ENCODE measurements at places on chromosomes 2 and 18.

DNA sequence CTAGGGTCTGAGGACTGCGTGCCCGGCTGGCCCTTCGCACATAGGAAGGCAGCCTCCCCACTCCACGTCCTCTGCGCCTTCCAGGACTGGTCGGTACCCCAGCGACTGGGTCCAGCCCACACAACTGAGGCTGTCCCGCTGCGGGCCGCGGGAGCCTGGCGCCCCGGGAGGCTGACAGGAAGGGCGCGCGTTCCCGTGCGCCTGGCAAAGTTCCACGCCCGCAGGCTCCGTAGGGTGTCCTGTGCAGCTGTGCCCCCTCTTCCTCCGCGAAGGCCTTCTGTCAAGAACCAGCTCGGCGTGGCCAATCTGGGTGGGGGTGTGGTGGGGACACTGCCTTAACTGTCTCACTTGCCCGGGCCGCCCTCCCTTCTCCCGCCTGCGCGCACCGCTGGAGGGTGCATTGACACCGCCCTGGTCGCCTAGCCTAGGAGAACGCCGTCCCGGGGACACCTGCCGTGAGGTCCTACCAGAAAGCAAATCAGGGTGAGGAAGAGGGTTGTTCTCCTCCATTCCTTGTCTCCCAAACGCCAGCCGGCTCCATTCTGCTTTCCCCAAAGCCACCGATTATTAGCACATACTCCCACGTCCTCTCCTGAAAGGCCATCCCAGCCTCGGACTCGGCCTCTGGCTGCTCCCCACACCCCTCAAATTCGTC lies 618 bp upstream of the LYPD1 start:
- no peak for DNase-seq

- DNase-seq: peak; percentile 17
These were observed 46.0 kb upstream of the RIT2 start for GRCh38 chr18:43161528-43161927.

- DNase-seq: no peak
These were observed 1155.6 kb downstream of the LRP1B start for GRCh38 chr2:140975237-140975636.

GRCh38 chr2:11314487-11314886 lies 29.9 kb downstream of the ROCK2 start:
- DNase-seq: no peak

- no peak for DNase-seq
These were observed 13.6 kb downstream of the METAP1D start for GRCh38 chr2:172013396-172013795.

- no peak for DNase-seq
These were observed 565.3 kb upstream of the CRIM1 start for GRCh38 chr2:35790292-35790691.

DNA sequence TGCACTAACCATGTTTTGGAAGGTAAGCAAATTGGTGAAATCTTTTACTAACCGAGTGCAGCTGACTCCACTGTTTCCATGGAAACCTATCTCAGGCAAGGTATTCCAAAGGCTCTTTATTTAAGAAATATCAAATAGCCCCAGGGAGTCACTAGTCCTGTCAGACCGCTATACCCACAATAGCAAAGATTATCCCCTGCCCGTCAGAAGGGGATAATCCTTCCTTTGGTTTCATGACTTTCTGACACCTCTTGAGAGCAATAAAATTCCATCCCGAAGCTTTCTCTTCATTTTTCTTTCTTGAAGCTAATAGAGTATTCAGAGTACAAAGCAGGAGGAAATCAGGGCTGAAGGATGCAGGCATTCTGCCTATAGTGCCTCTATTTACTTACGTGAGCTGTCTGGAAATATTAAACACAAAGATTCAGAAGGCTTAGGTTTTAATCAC lies 34.7 kb upstream of the MAP2 start:
- no peak for DNase-seq

DNA sequence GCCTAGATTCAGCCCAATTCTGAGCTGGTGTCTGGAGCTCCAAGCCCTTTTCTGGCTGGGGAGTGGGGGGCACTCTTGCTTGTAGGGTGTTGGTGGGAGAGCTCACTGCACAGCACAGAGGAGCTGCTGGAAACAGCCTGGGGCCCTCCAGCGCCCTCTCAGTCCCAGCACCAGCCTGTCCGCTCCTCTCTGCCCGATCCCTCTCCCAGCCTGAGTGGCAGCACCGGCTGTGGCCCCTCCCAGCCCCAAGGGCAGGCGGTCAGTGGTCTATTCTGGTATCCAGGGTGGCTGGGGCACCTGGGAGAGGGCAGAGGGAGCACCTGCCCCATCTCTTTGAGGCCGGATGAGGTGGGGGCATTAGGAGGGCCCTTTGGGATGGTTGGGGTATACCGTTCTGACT lies 13.2 kb upstream of the DES start:
- DNase-seq: no peak

DNA sequence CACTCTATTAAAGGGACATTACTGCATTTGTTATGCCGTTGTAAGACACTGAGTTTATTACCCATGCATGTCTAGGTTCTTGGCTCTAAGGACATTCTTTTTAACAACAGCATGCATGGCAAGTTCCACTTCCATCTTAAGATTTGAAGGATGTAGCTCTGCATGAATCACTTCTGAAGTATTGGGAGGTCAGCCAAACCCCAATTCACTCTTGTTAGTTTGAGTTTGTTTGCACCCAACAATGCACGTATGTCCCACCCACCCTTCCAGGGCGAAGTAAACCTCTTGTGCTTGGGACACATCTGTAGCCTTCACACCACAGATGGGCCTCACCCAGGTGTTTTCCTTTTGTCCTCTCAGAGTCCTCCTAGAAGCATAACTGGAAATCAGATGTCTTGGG lies 5.6 kb upstream of the LAMA3 start:
- DNase-seq: no peak

GRCh38 chr18:48623468-48624235 lies 84.8 kb downstream of the CTIF start:
- DNase-seq: peak; percentile 85

- DNase-seq: no peak
These were observed 158.0 kb upstream of the KLHL14 start for GRCh38 chr18:32930695-32931301.

DNA sequence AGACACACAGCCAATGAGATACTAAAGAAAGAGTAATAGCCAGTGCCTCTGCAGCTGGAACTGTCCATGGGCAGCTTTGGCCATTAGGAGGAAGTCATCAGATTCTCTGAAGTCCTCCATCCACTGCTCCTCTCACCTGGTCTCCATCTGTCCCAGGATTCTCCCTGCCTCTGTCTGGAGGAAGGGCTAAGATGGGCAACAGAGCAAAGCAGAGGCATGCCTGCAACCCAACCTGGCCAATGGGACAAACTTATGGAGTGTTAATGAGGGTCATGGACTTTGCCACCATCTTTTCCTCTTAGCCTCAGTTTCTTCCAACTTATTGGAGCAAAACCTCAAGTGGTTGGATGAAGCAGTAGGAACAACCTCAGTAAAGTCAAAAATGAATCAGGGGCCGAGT lies 91.5 kb upstream of the SIX3 start:
- DNase-seq: no peak

- no peak for DNase-seq
These were observed 671.3 kb upstream of the CHAC2 start for GRCh38 chr2:53096351-53096750.

- no peak for DNase-seq
These were observed 134.6 kb downstream of the BABAM2 start for GRCh38 chr2:28025123-28025522.

GRCh38 chr2:131125195-131125757 lies 20.1 kb downstream of the PLEKHB2 start:
- no peak for DNase-seq

- DNase-seq: no peak
These were observed 622.6 kb downstream of the EPHA4 start for GRCh38 chr2:220949466-220949865.

DNA sequence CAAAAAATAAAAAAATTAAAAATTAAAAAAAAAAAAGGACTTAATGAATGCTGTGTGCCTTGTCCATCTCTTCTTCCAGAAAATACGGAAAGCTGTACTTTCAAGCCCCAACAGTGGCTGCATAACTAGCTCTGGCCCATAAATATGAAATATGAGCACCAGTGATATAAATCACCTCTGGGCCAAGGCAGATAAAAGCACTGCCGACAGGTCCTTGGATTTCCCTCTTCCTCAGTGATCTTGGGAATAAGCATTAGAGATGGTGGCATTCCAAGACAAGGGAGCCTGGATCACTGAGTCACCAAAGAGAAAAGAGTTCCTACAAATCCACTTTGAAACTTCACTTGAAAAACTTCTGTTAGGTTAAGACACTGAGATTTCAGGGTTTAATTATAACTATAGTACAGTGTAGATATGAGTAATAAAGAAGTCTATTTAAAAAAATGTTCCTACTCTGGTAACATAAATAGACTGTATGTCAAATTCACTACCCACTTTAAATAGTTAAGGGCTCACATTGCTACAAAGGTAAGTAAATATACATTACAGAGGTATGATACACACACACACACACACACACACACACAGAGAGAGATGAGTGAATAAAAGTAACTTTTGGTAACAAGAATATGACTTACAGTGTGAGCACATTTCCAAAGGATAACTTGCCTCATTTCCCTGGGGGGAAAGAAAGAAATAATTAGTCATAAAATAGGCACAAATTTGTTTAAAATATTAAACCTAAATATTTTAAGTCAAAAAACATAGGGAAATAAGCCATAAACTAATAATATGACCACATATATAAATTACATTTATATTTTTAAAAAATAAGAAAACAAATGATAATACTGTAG lies 35.6 kb downstream of the PPP3R1 start:
- no peak for DNase-seq

DNA sequence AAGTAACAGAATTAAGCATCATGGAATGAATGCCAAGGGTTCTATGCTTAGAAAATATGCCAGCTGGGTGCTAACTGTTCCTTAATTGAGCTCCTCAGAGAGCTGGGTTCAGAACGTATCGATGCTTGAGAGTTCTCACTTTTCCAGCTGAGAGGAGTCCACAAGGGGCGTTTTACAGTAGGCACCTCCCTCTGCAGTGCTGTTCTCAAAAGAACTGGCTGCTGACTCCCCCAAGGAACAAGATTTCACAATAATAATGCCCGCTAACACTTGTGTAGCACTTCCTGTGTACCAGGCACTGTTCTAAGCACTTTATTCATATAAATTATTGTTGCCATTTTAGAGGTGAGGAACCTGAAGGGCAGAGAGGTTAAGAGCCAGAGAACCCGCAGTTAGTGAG lies 18.1 kb upstream of the TMEM237 start:
- DNase-seq: no peak

- no peak for DNase-seq
These were observed 360.2 kb downstream of the ALK start for GRCh38 chr2:29561181-29561580.

DNA sequence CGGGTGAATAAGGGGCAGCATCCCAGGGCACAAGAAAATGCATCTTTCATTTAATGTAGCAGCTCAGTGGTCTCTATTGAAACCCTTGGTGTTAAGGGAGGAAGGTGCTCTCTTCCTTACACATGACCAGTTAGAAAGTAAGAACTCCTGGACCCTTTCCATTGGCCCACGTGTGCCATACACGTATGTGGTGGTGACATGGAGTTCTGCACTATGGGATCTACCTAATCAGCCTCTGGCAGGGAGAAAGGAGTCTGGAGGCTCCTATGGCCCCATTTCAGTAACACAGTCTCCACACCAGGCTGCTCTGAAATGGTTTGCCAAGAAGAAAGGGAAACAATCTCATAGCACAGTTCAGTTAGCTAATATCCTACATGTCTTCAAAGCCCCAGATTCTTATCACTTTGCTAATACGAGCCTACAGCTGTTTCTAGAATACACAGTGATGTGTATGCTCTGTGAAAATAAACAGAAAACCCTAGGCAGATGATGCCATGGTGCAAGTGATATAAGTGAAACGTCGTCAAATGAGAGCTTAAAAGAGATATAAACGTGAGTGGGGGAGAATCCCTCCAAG lies 7.0 kb downstream of the EFEMP1 start:
- no peak for DNase-seq

GRCh38 chr2:239398521-239398921 lies 2.3 kb downstream of the HDAC4 start:
- DNase-seq: no peak

GRCh38 chr2:17413036-17413435 lies 105.2 kb downstream of the RAD51AP2 start:
- DNase-seq: no peak

GRCh38 chr2:27715318-27716210 lies 51.9 kb downstream of the SLC4A1AP start:
- no peak for DNase-seq

DNA sequence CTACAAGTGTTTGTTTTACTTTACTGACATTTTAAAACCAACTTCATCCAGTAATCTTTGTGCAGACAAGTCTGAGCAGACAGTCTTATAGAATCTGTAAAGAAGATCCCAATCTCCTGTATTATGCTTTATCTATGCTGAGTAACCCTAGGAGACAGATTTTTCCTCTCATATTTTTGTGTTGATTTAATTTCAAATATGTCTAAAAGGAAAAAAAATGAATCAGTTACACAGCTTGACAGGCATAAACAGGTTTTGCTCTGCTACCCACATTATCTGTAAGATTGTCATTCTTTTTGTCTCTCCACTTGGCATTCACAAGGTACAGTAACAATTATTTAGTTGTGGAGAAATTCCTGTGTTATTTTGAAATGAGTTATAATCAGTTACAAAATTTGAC lies 415.0 kb downstream of the NYAP2 start:
- DNase-seq: no peak

DNA sequence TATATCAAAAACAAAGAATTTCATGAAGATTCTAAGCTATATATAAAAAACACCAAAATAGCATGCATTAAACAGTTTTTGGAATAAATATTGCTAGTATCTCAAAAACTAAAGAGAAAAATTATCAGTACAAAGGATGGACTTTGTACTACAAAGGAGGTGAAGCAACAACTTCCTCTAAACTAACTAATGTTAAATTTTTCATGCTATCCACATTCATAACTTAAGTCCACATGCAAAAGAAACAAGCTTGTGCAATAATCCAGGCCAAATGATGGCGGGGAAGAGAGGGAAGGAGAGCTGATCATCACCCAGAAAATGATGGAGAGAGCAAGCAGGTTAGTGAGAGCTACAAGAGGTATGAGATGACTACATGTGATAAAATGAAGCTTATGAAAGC lies 70.1 kb downstream of the KIDINS220 start:
- DNase-seq: no peak

- DNase-seq: no peak
These were observed 115.0 kb downstream of the ZBTB7C start for GRCh38 chr18:48293954-48294898.

DNA sequence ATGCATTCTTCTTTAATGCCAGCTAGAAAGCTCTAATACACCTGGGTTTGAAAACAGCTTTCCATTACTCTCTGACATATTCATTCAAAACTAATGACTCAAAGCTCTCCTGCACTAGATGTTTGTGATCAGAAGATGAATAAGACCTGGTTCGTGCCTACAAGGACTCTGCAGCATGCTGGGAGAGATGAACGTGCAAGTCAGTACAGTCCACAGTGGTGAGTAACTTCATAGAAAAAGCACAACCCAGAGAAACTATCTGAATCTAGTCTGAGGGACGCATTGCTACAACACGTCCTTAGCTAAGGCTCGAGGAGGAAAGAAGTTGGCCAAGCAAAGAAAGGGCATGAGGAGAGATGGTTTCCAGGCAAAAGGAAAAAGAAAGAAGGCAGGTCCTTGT lies 234.3 kb downstream of the OSR1 start:
- DNase-seq: peak; percentile 81

All from GM04503 (cell line).